ENCODE measurements at places on chromosomes 4 and X. TPM values are rescaled to one million over a fixed set of nuclear protein-coding genes. Genes with fewer than 3 reads are reported as not detected.

Gene FAM47C
- total RNA-seq: not detected

Gene SERTM2
- total RNA-seq: under 0.01 TPM

Gene PAK3
- 102 TPM for total RNA-seq

Gene CSAG1
- not detected for total RNA-seq

Gene CXCL10
- total RNA-seq: not detected

Gene IL3RA
- total RNA-seq: 1.2 TPM

Gene COL4A6
- 2.0 TPM for total RNA-seq

Gene HTR2C
- total RNA-seq: 11.0 TPM

Gene AWAT2
- total RNA-seq: not detected

Gene PPBP
- 4.1 TPM for total RNA-seq

Gene SHROOM2
- total RNA-seq: 19.2 TPM

Gene RTL5
- total RNA-seq: 4.1 TPM

Gene FAM9B
- not detected for total RNA-seq

Gene KLHL15
- total RNA-seq: 36.3 TPM

Gene UGT2B11
- not detected for total RNA-seq

Gene PAGE1
- 0.41 TPM for total RNA-seq

Gene GPR119
- not detected for total RNA-seq

Gene SORCS2
- 4.9 TPM for total RNA-seq

Gene MAGEB5
- total RNA-seq: not detected

Gene IL13RA1
- 2.9 TPM for total RNA-seq

Gene PI4K2B
- total RNA-seq: 6.5 TPM

Gene NDNF
- total RNA-seq: 4.1 TPM

Gene SUPT20HL1
- not detected for total RNA-seq

Gene MAGEA2B
- not detected for total RNA-seq

Gene PDE5A
- 21.2 TPM for total RNA-seq

Gene FGG
- not detected for total RNA-seq

Gene CORIN
- 0.82 TPM for total RNA-seq

Gene RTL9
- under 0.01 TPM for total RNA-seq

Gene IQCM
- not detected for total RNA-seq

Gene C4orf51
- not detected for total RNA-seq

Gene DUSP21
- not detected for total RNA-seq

Gene GC
- total RNA-seq: not detected

Gene NDP
- total RNA-seq: 27.3 TPM

Gene NEXMIF
- 51.4 TPM for total RNA-seq

Gene SLC6A14
- not detected for total RNA-seq

Gene PCDH18
- 30.6 TPM for total RNA-seq

Gene SLC9B1
- 5.7 TPM for total RNA-seq

Gene USP17L21
- total RNA-seq: not detected

Measured in frontal cortex (tissue), 4 donors.